ENCODE measurements at places on chromosomes 2 and 18.

DNA sequence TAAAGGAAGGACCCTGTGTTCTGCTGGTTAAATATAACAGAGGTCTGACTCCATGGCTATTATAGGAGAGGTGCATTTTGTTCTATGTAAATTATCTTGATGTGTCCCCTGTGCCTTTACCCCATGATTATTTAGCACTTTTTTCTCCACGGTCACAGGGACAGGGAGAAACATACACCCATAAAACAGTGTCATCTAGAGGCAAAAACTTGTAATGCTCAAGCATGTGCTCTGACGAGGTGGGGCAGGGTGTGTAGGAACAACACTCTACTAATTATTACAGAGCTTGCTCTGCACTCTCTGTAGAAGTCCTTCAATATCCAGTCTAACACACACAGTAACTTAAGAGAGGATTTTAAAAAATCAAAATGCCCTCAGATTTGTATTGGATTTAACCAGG lies 187.9 kb downstream of the NEDD4L start:
- DNase-seq: no peak

DNA sequence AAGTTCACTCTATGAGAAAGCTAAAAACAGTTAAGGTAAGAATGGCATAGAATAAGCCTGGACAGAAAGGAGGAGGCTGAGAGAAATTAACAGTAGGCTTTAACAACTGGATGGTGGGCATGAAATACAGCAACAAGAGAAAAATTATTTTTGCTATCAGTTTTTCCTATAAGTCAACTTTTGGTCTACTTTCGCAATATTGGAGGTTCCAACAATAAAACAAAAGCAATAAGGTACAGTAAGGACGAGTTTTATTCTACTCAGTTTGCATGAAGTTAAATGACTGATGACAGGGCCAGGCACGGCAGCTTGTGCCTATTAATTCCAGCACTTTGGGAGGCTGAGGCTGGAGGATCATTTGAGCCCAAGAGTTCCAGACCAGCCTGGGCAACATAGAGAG lies 17.3 kb downstream of the RAB1A start:
- DNase-seq: no peak

GRCh38 chr2:37357069-37357468 lies 12.6 kb downstream of the QPCT start:
- DNase-seq: no peak

DNA sequence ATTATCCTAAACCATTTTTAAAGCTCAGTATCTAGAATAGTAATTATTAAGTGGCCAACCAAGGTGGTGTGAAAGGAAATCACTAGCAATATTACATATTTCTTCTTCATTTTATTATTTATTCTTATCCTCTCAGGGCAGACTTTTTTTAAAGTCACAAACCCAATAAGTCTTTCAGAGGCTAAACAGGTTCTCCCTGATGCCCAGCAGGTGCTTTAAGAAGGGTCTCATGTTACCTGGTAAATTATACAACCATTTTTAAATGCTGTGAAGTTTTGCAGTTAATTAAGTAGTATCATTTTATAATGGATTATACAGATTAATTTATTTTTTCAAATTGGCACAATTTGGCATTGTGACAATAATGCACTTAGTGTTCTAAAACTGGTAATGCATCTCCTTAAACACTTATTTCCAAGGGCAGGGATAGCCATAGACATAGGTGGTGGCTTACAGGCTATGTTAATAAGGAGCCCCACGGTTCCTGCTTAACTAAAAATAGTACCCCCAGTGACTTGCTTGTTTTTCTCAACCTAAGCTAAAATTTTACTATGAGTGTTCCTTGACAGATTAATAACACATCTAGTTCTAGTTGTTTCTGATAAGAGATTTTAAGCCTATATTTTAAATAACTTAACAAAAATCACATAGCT lies 67.0 kb downstream of the PMS1 start:
- DNase-seq: no peak

DNA sequence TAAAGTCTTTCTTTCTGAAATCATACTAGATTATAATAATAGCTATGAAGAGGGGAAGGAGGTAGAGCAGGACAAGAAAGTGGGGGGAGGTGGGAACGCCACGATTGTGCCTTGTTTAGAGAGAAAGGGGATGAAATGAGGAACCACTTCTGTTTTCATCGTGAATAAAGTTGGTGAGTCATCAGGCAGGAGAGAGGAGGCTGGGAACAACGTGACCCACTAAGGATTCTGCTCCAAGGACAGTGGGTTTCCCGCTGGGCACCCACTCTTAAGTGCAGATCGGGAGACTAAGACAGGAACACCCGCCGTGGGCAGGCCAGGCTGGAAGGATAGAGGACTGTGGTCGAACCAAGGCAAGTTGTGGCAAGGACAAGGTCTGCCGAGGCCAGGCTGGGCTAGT lies 158.2 kb downstream of the L3MBTL4 start:
- no peak for DNase-seq

- DNase-seq: no peak
These were observed 621.3 kb downstream of the XIRP2 start for GRCh38 chr2:167509586-167509985.

- no peak for DNase-seq
These were observed 70.0 kb upstream of the PPP1CB start for GRCh38 chr2:28681606-28682005.

- DNase-seq: no peak
These were observed 149.4 kb downstream of the TNS1 start for GRCh38 chr2:217853301-217853881.

DNA sequence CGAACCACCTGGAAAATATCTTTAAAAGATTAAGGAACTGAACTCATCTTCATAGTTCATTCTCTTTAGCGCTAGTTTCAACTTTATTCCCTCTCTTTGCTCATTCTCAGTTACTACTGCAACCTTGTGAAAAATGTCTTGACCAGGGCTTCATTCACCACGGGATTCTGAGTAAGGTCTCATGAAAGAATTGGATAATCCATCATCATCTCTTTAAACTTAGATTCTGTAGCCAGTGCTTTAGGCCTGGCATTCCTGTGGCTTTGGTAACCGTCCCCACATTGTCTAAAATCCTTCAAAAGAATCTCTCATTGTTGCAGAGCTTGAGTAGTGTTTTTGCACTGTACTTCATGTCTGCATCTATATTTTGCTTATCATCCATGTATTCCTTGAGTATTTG lies 229.5 kb downstream of the ETAA1 start:
- no peak for DNase-seq

- no peak for DNase-seq
These were observed 13.3 kb downstream of the ATF2 start for GRCh38 chr2:175154661-175155082.

DNA sequence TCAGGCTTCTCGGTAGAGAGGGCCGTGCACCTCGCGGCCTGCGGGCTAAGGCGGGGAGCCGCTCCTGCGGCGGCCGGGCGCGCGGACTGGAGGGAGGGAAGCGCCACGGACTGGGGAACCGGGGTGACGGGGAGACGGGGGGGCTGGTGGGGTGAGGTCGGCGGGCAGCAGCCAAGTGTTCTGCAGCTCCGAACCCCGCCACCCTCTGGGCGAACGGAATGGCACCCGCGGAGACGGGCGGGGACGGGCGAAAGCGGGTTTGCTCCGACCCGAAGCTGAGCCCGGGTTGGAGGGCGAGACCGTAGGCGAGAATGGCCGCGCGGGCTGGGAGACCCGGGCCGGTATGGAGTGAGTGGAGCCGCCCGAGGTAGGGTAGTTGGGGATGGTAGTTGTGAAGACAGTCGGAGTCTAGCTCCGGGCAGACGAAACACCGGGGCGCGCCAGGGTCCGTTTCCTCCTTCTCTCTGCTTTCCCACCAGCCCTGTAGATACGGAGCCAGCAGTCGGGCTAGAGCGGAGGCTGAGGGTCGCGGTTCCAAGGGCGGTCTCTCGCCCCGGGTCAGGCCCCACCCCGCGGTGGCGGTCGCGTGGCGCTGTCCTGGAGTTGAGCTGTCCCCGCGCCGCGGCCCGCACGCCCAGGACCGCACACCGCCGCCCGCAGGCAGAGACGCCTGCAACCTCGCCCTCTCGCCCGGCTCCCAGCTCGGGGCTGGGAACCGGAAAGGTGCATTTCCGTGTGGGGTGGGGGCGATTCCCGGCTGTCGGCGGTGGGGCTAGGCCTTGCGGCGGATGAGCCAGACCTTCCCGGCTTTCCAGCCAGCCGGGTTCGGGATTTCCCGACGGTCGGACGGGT lies 160.3 kb upstream of the SIX2 start:
- no peak for DNase-seq

DNA sequence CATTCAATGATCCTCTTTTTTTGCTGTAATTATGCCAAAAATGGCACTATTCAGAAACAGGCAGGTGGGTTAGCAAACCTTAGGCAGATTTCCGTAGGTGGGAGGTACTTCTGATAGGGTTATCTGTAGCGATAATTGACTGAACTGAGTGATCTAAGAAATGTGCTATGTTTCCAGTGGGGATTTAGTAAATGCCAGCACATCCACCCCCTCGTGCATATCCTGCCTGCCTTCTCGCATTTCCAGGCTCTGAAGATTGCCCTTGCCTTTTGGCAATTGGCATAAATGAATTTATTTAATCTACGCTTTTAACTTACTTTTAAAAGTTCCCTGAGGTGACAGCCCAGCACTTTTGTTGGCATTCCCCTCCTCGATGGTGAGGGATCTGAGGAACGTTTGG lies 576 bp upstream of the FSHR start:
- no peak for DNase-seq

- DNase-seq: no peak
These were observed 226.9 kb upstream of the SPOPL start for GRCh38 chr2:138274421-138275291.

GRCh38 chr2:128374001-128374710 lies 55.5 kb upstream of the HS6ST1 start:
- DNase-seq: peak; percentile 73

DNA sequence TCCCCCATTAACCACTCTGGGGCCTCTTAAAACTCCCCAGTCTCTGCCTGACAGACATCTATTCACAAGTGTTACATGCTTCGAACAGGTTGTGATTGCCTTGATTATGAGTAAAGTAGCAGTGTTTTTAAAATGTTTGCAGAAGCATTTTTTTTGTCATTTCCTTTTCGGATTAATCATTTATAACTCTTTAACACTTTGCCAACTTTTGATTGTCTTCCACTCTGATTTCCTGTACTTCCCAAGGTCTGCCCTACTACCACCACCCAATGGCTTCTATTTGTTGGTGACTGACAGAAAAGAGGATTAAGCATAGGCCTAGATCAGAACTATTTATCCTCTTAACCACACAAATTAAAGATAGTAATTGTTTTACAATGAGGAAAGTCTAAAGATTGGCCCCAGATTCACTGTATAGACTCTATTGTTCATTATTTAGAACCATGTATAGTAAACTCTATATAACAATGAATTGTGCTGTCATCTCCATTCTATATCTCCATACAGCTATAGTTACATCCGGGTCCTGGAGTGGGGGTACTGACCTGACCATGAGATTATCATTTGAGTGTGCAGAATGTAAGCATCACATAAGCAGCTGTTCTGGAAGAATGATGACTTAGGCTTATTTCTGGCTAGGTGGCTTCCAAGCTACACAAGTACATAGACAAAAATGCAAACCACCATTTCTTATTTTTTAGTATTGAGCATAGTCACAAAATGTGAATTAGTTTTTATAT lies 110.3 kb upstream of the RBMS1 start:
- no peak for DNase-seq

GRCh38 chr2:97714084-97714949 lies 941 bp downstream of the ZAP70 start:
- peak; percentile 73 for DNase-seq

DNA sequence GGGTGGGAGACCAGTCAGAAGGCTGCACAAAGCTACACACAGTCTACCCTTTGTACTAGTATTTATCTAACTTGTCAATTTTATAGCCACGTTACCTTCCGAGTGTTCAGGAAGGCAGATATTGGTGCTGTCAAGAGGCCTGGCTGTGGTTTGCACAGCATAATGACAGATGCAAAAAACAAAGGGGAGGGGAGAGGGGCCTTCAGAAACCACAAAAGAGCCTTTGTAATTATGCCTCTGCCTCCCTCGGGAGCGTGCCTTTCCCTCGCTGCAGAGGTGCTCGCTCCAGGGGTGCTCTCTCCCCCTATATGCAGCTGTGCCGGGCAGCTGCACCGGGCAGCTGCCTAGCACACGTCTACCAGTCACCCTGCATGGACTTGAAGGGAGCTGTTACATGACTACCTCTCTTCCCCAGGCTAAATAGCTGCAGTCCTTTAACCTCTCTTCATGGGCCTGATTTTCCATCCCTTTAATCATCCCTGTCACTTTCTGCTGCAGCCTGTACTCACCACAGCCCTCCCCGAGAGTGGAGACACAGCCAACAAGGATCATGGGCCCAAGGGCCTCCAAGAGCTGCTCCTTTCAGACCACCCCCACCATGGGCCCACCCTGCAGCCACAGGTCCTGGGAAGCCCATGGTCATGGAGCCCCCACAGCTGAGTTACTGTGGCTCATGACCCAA lies 168.4 kb upstream of the PKDCC start:
- no peak for DNase-seq

DNA sequence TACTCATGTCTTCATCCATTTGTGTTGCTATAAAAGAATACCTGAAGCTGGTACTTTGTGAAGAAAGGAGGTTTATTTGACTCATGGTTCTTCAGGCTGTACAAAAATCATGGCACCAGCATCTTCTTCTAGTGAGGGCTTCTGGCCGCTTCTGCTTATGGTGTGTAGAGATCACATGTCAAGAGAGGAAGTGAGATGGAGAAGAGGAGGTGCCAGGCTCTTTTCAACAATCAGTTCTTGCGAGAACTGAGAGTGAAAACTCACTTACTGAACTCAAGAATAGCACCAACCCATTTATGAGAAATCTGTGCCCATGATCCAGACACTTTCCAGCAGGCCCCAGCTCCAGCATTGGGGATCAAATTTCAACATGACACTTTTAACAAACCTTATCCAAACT lies 30.0 kb upstream of the BARD1 start:
- DNase-seq: no peak

GRCh38 chr18:55763298-55763697 lies 175.3 kb upstream of the TCF4 start:
- no peak for DNase-seq

GRCh38 chr2:222160944-222161343 lies 137.9 kb downstream of the PAX3 start:
- DNase-seq: no peak

- DNase-seq: no peak
These were observed 6.7 kb downstream of the CWC22 start for GRCh38 chr2:180000434-180000833.

DNA sequence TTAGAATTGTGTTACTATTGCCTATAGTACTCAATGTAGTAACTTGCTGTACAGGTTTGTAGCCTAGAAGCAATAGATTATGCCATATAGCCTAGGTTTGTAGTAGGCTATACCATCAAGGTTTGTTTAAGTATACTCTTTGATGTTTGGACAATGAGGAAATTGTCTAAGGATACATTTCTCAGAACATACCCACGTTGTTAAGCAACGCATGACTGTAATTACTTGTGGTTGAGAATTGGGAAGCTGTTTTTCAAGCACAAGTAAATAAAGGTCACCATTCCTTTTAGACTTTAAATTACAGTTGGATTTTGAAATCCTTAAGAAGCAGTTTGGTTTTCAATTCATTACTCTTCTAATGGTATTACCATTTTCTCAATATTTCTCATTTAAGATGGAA lies 89.8 kb upstream of the KCNH7 start:
- no peak for DNase-seq

Measured in posterior vena cava (tissue), 2 donors.